ENCODE measurements at places on chromosomes 13 and 19. TPM values are rescaled to one million over a fixed set of nuclear protein-coding genes. Genes with fewer than 3 reads are reported as not detected.

ITPKC gene
- 13.2 TPM for polyA plus RNA-seq

CBY2 gene
- polyA plus RNA-seq: not detected

SLC1A6 gene
- 0.25 TPM for polyA plus RNA-seq

TIMM29 gene
- 25.5 TPM for polyA plus RNA-seq

ZNF208 gene
- 0.89 TPM for polyA plus RNA-seq

SIGLECL1 gene
- polyA plus RNA-seq: not detected

ZNF578 gene
- 6.5 TPM for polyA plus RNA-seq

TRPC4 gene
- 0.20 TPM for polyA plus RNA-seq

PTGIR gene
- polyA plus RNA-seq: 10.0 TPM

RFPL4A gene
- polyA plus RNA-seq: not detected
